ENCODE measurements at places on chromosomes 7 and 10.

GRCh38 chr7:128019288-128019687 lies 11.9 kb downstream of the LRRC4 start:
- DNase-seq = no peak

DNA sequence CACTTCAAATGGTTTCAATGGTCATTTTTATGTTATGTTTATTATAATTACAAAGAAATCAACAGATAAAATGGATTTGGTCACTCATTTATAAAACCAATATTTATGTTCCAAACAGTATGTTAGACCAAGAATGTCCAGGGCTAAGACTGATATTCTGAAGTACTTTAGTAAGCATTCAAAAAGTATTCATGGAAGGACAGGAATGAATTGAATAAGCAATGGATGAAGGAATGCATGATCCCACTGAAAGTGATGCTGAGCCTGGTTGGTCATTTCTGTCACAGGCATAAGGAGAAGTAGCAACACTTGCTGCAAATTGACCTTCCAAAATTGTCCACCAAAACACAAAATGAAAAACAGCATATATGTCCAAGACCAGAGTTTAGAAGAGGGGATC lies 189.0 kb upstream of the CELF2 start:
- no peak for DNase-seq

- peak; percentile 20 for DNase-seq
These were observed 559 bp downstream of the TRA2A start for GRCh38 chr7:23531050-23531793.

- no peak for DNase-seq
These were observed 107.4 kb downstream of the DYNC2I1 start for GRCh38 chr7:158963771-158964241.

- no peak for DNase-seq
These were observed 25.2 kb downstream of the TRIM8 start for GRCh38 chr10:102669206-102670064.

GRCh38 chr7:68865351-68866199 lies 732.7 kb upstream of the AUTS2 start:
- no peak for DNase-seq

DNA sequence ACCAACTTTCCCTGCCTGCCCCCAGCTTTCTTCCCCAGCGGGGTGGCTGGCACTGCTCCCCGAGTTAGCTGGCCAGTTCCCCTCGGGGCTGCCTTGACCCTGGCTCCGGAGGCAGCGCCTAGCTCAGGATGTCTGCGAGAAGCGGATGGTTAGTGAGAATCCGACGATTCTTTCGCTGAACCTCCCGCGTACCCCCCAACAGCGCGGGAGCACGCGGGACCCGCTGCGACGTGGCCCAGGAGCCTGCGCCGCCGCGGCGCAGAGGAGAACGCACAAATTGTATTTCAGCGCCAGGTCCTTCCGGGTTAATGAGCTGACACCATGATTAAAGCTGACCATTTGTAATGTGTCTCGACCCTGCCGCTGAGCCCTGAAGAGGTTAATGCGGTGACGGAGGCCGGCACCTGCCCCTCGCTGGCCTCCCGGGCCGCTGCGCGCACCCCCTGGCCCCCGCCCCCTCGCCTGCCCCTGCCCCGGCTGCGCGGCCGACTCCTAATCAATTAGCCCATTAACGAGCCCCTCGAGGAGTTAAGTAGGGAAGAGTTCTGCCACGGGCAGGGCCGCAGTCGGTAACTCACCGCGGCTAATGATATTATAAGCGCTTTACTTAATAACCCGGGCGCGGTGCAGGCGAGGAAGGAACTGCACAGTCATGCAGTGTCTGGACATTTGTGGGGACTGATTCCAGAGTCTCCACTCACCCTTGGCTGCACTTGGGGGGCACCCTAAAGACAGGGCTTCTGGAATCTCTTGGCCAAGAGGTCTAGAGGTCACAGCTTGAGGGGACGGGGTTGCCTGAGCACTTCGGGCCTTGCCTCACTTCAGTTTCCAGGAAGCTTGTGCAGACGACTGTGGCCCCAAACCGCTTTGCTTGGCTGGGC lies 1.7 kb upstream of the HMX2 start:
- DNase-seq = no peak

DNA sequence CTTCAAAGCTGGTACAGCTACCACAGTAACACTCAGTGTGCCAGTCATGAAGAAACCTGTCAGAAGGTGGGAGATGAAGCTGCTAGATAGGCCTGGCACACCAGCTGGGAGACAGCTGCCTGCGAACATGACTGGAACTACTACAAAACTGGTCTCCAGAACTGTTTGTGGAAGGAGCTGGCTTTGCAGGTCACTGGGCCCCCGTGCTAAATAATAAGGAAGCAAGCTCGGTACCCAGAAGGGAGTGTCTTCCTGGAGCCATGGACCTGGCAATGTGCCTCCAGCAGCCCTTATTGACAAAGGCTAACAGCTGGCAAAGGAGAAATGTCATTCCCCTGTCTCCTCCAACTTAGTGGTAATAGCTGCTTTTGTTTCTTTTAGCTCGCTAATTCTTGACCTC lies 1217.6 kb upstream of the LRRN3 start:
- no peak for DNase-seq

DNA sequence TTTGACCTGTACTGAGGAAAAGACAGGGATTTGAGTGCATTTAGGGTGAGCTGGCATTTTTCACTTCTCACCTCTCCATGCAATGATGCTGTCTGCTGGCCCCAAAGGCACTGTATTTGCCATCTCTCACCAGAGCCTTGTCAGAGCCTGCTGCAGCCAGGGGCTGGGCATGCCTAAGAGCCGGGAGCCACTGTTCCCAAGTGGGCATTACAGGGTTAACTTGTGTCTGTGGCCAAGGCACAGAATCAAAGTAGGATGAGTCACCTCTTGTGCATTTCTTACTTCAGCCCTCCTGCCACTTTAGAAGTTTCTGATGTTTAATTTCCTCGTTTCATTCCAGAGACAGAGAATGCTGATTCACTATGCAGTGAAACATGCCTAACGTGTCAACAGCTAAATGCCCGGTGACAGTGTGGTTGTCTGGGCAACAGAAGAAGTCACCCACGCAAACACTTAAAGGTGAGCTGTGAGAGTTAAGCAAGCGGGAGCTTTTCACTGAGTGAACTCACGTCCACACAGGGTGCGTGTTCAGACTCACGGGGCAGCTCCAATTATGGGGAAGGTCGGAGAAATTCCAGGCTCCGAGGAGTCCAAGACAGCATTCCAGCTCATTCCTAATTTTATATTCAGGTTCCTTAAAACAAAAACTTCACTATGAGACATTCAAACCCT lies 57.1 kb upstream of the IGFBP3 start:
- peak; percentile 90 for DNase-seq

GRCh38 chr10:67808704-67809103 lies 29.3 kb downstream of the DNAJC12 start:
- DNase-seq = no peak

- no peak for DNase-seq
These were observed 1.0 kb downstream of the TWIST1 start for GRCh38 chr7:19116121-19117090.

- no peak for DNase-seq
These were observed 508.8 kb downstream of the GRID1 start for GRCh38 chr10:85857791-85858190.

GRCh38 chr7:159113056-159113455 lies 31.6 kb downstream of the VIPR2 start:
- DNase-seq = no peak

DNA sequence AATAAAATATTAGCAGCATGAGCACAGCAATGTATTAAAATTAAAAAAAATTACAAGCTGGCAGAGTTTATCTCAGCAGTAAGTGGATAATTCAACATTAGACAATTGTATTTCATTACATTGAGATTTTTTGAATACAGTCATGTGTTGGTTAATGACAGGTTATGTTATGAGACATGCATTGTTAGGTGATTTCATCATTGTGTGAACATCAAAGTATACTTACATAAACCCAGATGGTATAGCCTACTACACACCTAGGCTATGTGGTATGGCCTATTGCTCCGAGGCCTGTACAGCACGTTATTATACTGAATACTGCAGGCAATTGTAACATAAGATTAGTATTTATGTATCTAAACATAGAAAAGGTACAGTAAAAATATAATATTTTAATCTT lies 29.7 kb downstream of the CCDC6 start:
- DNase-seq = no peak

- no peak for DNase-seq
These were observed 180.8 kb downstream of the JAZF1 start for GRCh38 chr7:27999829-28000228.

DNA sequence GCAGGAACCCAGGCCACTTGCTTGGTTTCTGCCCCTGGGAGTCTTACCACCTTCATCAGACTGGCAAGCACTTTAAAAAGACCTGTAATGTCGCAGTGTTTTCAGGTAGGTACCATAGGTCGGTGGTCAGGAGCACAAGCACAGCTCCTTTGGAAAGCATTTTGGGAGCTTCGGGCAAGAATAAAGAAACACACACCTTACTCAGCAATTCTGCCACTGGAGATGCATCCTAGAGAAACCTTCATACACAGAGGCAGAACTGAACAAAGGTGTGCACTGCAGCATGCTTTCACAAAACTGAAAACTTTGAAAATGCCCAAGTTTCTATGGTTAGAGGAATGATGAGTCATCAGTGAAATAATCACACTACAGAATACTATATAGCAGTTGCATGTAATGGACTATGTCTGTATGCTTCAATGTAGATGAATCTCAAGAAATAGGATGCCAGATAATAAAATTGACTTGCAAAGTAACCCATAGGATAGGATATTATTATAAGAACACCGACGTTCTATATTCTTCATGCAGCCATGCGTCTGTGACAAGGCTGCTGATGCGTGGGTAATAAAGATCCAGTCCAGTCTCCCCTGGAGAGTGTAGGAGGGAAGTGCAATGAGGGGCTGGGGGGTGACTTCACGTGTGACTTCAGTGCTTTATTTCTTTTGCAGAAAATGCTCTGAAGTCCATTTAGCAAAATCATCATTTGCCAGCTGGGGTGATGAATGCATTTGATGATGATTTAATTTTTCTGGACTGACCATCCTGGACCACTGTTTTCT lies 309.5 kb downstream of the WDR37 start:
- no peak for DNase-seq

- no peak for DNase-seq
These were observed 20.8 kb downstream of the LDB3 start for GRCh38 chr10:86689146-86689545.

DNA sequence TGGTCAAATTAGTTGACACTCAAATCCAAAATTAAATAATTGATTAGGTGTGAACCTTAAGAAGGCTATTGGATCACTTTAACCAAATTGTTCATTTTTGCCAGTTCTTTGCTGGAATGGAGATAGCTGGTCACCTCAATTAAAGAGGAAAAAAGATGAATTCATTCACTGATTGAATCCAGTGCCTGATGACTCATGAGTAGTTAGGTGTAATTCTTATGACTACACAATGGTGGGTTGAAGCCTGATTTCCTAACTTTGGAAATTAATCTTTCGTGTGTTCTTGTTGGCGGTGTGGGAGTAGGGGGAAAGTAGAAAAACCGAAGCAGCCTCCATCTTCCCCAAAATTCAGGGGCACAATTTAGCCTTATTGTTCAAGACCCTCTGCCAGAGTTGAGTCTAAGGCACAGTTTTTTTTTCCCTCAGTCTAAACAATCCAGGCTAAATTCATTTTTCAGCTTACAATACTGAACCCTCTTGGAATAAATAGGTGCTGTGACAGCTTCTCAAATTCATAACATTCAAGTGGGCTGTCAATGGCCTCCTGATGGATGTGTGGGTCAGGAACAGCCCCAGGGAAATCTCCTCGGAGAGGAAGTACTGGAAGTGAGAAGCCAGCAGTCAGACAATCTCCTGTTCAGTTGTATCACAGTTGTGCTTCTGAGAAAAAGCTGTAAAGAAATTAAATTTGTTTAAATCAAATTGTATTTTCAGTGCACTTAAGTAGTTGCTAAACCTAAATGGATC lies 356.6 kb downstream of the BBS9 start:
- DNase-seq = no peak

DNA sequence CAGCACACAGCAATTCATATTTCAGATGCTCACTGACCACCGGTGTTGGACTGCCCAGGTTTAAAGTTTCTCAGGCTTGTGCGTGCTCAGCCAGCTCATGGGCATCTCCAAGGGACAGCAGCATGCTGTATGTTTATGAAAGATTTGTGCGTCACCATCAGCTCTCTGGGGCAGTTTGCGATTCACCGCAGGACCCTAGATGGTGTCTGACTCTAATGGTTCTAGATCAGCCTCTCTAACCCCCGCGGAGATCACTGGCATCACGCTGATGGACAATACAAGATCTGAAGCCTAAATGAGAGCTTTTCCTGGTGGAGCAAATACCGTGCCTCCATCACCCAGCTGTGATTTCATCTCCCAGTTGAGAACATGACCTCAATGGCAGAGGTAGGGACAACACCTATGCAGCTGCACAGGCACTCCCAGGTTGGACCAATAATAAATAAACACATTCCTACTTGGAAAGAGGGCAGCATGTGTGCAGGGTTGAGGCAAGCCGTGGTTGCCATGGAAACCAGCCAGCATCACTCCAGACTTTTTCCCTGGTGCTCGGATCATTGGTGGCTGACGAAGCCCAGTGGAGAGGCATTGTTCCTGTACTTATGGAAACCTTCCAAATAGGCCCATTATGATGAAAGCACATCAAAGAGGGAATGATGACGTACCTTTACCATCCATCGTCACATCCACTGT lies 253.6 kb downstream of the KCNMA1 start:
- no peak for DNase-seq

- no peak for DNase-seq
These were observed 54.2 kb upstream of the FHIP2A start for GRCh38 chr10:114767101-114767985.

GRCh38 chr10:70834021-70834420 lies 18.3 kb downstream of the SGPL1 start:
- no peak for DNase-seq

DNA sequence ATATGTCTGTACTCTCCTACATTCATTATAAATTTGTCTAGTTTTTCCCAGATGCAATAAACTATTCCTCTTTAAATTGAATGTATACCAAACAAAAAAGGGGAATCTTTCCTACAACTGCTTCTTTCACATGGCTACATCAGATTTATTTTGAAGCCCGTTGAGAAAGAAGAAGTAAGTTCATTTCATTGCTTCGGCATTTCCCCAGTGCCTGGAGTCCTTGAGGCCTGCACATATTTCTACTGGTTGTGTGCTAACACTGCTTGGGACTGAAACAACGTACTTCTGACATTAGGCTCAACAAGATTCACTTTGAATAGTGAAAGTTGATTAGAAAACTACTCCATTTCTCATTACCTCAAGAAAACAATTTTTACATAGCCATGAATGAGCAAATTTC lies 201.7 kb downstream of the PHF14 start:
- DNase-seq = no peak

DNA sequence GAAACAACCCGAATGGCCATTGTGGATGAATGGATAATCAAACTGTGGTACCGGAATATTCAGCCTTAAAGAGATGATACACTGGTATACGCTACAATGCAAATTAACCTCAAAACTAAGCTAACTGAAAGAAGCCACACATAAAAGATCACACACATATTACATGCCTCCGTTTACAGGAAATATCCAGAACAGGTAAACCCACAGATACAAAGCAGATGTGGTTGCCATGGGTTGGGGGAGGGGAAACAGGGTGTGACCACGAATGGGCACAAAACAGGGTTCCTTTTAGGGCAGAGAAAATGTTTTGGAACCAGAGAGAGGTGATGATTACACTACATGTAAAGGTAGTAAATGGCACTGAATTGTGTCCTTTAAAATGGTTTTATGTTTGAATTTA lies 16.6 kb downstream of the ESYT2 start:
- no peak for DNase-seq

- DNase-seq = peak; percentile 48
These were observed 65.1 kb upstream of the MPP7 start for GRCh38 chr10:28367929-28368484.

Measured in fibroblast of skin of left biceps (primary cell).